ENCODE measurements at places on chromosomes 2 and 18. TPM values are rescaled to one million over a fixed set of nuclear protein-coding genes. Genes with fewer than 3 reads are reported as not detected.

DNA sequence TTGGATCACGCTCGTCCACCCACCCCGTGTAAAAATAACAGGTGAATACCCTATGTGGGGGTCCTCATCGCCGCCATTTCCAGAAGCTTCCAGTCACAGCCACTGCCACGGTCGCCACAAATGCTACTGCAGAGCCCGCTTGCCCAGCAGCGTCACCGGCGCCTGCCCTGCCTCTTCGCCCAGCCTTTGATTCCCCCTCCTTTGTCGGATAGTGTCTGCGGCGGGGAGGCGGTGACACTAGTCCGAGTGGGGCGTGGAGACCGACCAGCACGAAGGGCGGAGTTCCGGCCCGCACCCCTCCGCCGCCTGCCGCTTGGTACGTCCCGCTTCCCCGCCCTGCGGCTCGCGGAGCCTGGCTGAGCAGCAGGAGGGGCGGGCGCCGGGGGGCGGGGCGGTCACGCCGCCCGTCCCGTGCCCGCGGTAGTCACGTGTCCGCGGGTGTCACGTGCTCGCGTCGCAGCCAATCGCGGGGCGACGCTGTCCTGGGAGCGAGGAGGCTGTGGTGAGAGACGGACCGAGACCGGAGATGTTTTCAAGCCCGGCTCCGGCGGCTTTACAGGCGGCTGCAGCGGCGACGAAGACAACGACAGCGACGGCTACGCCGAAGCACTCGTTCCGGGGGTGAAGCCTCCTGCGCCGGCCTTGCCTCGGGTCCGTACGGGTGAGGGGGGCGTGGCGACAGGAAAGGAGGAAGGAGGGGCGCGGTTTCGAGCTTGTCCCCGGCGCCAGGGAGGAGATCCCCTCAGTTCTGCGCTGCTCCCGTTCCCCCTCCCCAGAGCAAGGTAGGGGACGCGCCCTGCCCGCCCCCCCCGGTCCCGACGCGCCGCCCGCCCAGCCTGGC, at the start of gene ANKRD12:
Gene ANKRD12, plus strand, starts transcription at position 467 of the 841 bp plus-strand sequence. CDS start 45,652 bp downstream, outside the sequence.
- peak; percentile 96 for DNase-seq
- H3K4me1 ChIP-seq: peaks cover 7% of the 10 kb centered on the region
- H3K27ac ChIP-seq: peak within 1 kb of the TSS; percentile 99
- H3K36me3 ChIP-seq: peaks cover 4% of the 10 kb centered on the region
- peak within 1 kb of the TSS; percentile 100 for H3K4me3 ChIP-seq

- H3K27me3 ChIP-seq: no peaks in the 10 kb centered on the region
These were observed 217.6 kb upstream of the NRP2 start for GRCh38 chr2:205464681-205465080.

- peaks cover 5% of the 10 kb centered on the region for H3K4me1 ChIP-seq
- no peak for DNase-seq
- H3K4me3 ChIP-seq: no peak overlapping the region
- no peaks in the 10 kb centered on the region for H3K27me3 ChIP-seq
These were observed 105.0 kb downstream of the GPD2 start for GRCh38 chr2:156541229-156541628.

- no peak overlapping the region for H3K27ac ChIP-seq
- peaks cover 18% of the 10 kb centered on the region for H3K27me3 ChIP-seq
- H3K36me3 ChIP-seq: no peaks in the 10 kb centered on the region
- H3K4me1 ChIP-seq: no peaks in the 10 kb centered on the region
- no peak for DNase-seq
- H3K4me3 ChIP-seq: no peak overlapping the region
These were observed 5.7 kb downstream of the GREB1 start for GRCh38 chr2:11539317-11540147.

DNA sequence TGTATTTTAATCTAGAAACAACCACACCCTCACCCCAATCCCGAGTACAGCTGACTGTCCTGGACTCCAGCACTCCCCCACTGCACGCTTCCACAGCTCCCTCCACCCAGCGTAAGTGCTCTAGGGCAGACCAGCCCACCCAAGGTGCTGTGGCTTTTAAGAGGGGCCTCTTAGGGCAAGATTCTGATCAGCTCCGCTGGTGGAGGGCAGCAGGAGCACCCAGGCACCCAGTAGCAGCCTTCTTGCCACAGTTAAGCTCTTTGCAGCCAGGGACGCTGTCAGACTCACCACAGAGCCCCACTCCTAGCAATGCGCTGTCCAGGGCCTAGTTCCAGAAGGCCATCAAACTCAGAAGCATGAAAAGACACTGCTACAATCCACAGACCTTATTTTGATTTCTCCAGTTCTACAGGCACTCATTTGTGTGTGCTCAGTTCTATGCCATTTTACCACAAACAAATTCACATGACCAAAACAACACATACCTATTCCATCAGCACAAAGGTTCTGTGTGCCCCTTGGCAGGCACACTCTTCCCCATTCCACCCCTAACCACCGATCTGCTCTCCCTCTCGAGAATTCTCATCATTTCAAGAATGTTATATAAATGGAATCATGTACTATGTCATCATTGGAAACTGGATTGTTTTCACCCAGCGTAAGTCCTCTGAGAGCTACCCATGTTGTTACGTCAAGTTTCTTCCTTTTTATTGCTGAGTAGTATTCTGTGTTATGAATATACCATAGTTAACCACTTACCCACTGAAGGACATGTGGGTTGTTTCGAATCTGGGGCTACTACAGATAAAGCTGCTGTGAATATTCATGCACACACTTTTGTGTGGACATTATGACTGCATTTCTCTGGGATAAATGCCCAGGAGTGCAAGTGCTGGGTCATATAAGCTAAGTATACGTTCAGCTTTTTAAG, 40.4 kb downstream of the PTPN2 start:
- H3K27ac ChIP-seq: no peak overlapping the region
- H3K4me1 ChIP-seq: peaks cover 4% of the 10 kb centered on the region
- H3K4me3 ChIP-seq: no peak overlapping the region

DNA sequence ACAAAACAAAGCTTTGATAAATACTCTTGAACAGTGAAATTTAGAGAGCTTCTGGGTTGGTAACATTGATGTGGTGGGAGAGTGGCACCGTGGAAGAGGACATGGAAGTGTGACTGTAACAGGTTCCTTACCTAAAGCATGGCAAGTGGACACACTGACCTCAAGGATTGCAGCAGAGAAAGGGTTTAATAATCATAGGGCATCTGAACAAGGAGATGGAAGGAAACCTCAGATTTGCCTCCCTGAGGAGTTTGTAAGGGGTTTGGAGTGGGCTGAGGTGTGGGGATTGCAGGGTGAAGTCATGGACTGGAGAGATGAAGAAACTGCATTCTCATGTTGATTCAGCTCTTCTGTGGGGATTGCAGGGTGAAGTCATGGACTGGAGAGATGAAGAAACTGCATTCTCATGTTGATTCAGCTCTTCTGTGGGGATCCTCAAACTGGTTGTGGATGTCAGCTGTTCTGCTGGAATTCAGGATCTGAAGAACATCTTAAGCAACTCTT, 83.8 kb upstream of the TLK1 start:
- DNase-seq: peak; percentile 43
- H3K27me3 ChIP-seq: no peaks in the 10 kb centered on the region
- no peaks in the 10 kb centered on the region for H3K36me3 ChIP-seq
- no peak overlapping the region for H3K27ac ChIP-seq
- H3K4me1 ChIP-seq: no peaks in the 10 kb centered on the region

DNA sequence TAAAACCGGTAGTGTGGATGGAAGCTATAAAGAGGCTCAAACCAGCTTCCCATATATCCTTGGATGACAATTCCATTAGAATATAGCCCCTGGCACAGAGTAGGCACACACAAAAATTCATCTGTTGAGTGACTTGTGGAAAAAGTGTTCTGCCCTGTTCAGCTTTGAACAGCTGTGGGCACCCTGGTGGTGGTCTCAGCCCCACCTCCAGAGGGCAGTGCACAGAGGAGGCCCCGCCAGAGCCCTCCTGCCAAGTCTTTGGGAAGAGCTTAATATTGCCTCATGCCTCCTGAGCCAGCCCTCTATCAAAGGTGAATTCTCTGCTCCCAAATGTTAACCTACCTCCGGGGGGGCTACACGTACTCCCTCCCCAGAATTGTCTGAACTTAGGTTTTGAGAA, 30.4 kb downstream of the EPAS1 start:
- H3K4me3 ChIP-seq: no peak overlapping the region
- peaks cover 41% of the 10 kb centered on the region for H3K4me1 ChIP-seq
- H3K36me3 ChIP-seq: no peaks in the 10 kb centered on the region
- DNase-seq: no peak
- no peaks in the 10 kb centered on the region for H3K27me3 ChIP-seq

DNA sequence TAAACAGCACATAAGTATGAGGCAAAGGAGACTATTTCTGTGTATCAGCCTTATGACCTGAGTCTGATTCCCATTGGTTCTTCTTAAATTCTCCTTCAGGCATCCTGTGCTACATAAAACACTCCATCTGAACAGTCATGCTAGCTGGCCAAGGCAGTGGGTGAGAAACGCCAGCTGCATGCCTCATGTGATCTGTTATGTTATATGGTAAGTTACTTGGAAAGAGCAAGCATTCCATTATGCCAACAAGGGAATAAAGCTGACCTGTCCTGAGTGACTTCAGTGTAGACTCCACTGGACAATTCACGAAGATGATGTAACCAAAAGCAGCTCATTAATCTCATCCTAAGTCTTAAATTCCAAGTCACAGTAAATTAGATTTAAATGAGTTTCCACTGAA, 216.5 kb upstream of the FN1 start:
- peaks cover 19% of the 10 kb centered on the region for H3K4me1 ChIP-seq
- H3K27ac ChIP-seq: peak overlapping the region; percentile 71
- H3K27me3 ChIP-seq: no peaks in the 10 kb centered on the region
- no peak overlapping the region for H3K4me3 ChIP-seq
- no peaks in the 10 kb centered on the region for H3K36me3 ChIP-seq

- DNase-seq: no peak
- no peaks in the 10 kb centered on the region for H3K27me3 ChIP-seq
- no peak overlapping the region for H3K4me3 ChIP-seq
These were observed 73.9 kb upstream of the XIRP2 start for GRCh38 chr2:166814335-166814734.

- no peak overlapping the region for H3K4me3 ChIP-seq
- H3K27ac ChIP-seq: no peak overlapping the region
- DNase-seq: peak; percentile 40
- no peaks in the 10 kb centered on the region for H3K36me3 ChIP-seq
These were observed 29.4 kb downstream of the SIX3 start for GRCh38 chr2:44970846-44971450.

GRCh38 chr2:217103752-217104545, 244.1 kb upstream of the TNP1 start:
- H3K36me3 ChIP-seq: no peaks in the 10 kb centered on the region
- H3K4me1 ChIP-seq: peaks cover 14% of the 10 kb centered on the region
- peak; percentile 36 for DNase-seq

DNA sequence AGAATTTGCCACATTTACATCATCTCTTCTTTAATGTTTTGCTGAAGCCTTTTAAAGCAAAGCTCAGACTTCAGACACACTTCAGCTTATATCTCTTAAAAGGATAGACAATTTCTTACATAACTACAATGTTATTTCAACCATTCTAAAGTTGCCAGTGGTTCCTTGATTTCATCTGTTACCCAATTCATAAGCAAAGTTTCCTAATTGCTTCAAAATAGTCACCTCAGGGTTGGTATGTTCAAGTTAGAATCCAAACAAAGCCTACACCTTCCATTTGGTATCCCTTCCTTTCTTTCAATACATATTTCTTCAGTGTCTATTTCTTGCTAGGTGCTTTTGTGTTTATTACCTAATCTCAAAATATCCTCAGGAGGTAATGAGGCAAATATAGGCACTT, 60.6 kb downstream of the ZNF385B start:
- no peak overlapping the region for H3K27ac ChIP-seq
- DNase-seq: no peak
- H3K27me3 ChIP-seq: no peaks in the 10 kb centered on the region
- no peaks in the 10 kb centered on the region for H3K4me1 ChIP-seq
- no peak overlapping the region for H3K4me3 ChIP-seq

- DNase-seq: no peak
- H3K36me3 ChIP-seq: no peaks in the 10 kb centered on the region
- H3K4me1 ChIP-seq: peaks cover 19% of the 10 kb centered on the region
- no peak overlapping the region for H3K4me3 ChIP-seq
- no peaks in the 10 kb centered on the region for H3K27me3 ChIP-seq
These were observed 52.1 kb downstream of the NCK2 start for GRCh38 chr2:105796791-105797190.

DNA sequence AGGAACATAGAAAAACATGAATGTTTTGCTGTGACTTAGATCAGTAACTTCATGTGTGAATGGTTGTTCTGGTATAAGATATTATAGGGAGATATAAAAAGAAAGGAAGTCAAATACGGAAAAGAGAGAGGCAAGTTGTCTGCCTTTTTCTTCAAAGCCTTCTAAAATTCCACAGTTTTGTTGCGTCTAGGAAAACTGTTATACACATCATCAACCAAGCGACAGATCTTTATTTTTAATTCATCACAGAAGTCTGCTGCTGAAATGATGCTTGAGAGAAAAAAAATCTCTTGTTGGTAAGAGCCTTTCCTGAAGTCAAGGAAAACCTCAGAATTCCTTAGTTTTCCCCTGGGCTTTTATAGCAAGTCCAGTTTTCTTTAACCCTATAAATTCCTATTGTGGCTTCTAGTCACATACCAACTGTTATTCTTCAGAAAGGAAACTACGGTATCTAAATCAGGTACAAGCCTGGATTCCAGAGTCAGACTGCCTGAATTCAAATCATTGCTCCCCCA, 36.3 kb upstream of the TANC1 start:
- H3K4me3 ChIP-seq: no peak overlapping the region
- H3K27me3 ChIP-seq: no peaks in the 10 kb centered on the region
- H3K27ac ChIP-seq: peak overlapping the region; percentile 6
- H3K36me3 ChIP-seq: no peaks in the 10 kb centered on the region
- peaks cover 7% of the 10 kb centered on the region for H3K4me1 ChIP-seq

DNA sequence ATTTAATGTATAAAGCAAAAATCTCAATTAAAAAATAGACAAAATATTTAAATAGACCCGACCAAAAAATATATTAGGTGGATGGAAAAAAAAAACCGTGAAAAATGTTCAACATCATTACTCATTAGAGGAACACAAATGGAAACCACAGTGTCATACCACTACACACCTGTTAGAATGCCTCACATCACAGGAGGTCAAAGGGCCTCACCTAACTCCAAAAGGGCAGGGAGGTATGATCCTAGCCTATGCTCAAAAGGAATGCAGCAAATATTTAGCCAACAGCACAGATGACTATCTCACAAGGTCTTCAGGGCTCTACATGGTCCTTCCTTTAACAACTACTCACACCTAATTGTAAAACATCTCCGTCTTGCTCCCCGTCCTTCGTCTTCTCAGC, 185.5 kb upstream of the SETBP1 start:
- DNase-seq: no peak
- no peaks in the 10 kb centered on the region for H3K27me3 ChIP-seq
- H3K36me3 ChIP-seq: no peaks in the 10 kb centered on the region
- no peaks in the 10 kb centered on the region for H3K4me1 ChIP-seq

Gene STAMBP
- 38.2 TPM for polyA plus RNA-seq

Gene STPG4
- polyA plus RNA-seq: not detected

Gene SEC11C
- polyA plus RNA-seq: 12.5 TPM

Gene RRM2
- 36.3 TPM for polyA plus RNA-seq

Gene RNU2-63P
- not detected for polyA plus RNA-seq

Gene RAB11FIP5
- polyA plus RNA-seq: 27.7 TPM

Gene C2orf66
- not detected for polyA plus RNA-seq

Gene INHA
- 0.15 TPM for polyA plus RNA-seq

Gene EVA1A
- polyA plus RNA-seq: 22.8 TPM

Gene IL1RN
- 0.36 TPM for polyA plus RNA-seq

Gene LHCGR
- polyA plus RNA-seq: 0.12 TPM

Gene TUBA3E
- not detected for polyA plus RNA-seq
